ENCODE measurements at places on chromosomes 7 and 10.
A peak's percentile ranks its signal among the peaks of the same experiment; 100 is the strongest.

DNA sequence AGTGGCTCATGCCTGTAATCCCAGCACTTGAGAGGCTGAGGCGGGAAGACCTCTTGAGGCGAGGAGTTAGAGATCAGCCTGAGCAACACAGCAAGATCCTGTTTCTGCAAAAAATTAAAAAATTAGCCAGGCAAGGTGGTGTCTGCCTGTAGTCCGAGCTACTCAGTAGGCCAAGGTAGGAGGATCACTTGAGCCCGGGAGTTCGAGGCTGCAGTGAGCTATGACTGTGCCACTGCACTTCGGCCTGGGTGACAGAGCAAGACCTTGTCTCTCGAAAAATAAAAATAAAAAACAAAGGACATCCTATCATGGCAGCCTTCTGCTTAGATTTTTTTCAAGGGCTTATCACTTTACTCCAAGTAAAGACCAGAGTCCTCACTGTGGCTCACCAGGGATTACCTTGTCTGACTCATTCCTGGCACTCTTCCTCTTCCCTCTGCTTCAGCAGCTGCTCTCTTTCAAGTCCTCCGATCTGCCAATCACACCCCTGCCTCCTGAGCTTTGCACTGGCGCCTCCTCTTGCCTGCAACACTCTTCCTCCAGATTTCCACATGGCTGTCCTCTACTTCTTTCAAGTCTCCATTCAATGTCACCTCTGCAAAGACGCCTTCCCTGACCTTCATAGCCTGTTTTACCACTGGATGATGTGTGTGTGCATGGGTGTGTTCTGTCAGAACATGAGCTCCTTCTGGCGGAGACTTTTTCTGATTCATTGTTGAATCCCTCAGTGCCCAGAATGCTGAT is 7.7 kb downstream of the PRTFDC1 start:
- no peak for DNase-seq

GRCh38 chr10:28913436-28914237 is 236.3 kb downstream of the BAMBI start:
- DNase-seq, result no peak

GRCh38 chr10:79089632-79090031 is 20.9 kb downstream of the ZMIZ1 start:
- DNase-seq, result no peak

- no peak for DNase-seq
Observed at GRCh38 chr10:62182595-62182994, 86.0 kb downstream of the RTKN2 start.

DNA sequence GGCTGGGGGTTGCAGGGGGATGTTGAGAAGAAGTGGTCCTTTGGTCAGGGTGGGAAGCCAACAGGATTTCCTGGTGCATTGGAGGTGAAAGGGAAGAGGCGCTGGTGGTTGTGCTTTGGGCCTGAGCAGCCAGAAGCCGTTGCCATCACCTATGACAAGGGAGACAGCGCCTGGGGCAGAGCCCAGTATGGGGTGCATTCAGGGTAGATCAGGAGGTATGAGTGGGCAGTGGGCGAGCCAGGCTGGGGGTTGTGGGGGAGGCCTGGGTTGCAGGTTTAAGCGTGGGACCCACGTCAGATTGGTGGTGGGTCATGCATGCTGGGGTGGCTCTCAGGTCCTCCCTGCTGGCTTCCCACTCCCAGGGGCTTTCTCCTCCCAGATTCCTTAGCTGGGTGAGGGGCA is 6.3 kb upstream of the PILRB start:
- no peak for DNase-seq

DNA sequence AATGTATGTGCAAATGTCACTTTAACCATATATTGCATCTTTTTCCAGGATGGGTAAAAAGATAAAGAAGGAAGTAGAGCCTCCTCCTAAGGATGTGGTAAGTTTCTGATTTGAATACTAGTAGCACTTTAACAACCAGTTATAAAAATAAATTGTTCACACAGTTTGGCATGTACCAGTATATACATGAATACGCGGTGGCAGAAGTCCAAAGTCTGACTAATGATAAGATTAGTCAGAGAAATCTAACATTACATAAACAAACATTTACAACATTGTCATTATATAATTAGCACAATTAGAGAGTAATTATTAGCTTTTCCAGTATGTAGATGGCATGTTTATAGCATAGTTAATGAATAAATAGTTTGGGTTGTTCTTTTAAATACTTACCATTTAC is 4.1 kb downstream of the ARMC3 start:
- DNase-seq, result no peak

DNA sequence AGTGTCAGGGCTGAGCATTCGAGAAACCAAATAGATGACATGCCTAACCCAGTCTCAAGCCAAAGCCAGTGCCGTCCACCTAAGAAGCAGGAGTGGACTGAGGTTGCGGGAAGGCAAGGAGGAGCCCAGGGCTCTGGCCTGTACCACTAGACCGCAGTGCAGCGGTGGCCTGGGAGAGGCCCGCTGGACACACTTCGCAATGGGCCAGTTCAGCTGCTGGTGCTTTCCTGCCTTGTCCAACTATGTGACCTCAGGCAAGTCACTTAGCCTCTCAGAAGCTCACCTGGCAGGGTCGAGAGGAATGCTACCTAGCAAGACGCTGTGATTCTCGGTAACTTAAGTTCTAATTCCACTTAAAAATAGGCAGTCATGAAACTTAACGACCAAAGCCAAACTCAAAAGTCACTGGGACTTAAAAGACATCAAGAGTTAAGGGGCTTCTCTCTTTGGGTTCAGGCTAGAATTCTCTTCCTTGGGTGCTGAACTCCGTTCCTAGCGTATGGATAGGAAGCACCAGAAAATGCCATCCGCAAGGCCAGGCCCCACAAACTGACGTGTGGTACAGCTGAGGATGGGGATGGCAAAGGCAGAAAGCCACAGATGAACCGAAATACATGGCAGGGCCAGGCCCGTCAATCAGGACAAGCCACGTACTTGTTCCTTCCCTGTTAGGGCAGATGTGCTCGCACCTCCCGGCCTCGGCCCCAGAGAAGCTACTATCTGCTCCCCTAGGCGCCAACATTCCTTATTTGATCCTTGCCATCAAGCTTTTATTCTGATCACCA is 34.2 kb downstream of the CTBP2 start:
- DNase-seq, result no peak

DNA sequence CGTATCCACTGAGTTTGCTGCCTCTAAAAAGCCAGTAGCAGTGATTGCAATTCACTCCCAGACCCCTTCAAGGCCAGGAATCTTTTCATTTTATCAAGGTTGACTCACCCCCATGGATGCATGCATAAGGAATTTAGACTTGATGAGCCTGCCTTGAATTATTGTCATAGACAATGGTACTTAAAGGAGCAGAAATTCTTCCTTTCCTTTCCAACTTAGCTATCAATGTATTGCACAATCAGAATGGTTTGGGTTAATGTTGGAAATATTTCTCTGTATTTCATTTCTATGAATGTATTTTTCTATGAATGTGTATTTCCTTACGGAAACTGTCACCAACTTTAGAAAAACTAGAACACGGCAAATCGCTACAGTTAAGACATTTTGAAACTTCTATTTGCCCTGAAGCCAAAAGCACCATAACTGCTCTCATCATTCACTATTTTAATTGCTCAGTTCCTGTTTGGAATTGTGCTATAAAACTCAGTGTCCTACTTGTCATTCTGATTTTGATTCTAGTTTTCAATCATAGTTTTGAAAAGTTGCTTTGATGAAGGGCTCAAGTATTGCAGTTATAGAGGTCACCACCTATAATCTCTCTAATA is 355.7 kb upstream of the AKR1E2 start:
- DNase-seq, result no peak

DNA sequence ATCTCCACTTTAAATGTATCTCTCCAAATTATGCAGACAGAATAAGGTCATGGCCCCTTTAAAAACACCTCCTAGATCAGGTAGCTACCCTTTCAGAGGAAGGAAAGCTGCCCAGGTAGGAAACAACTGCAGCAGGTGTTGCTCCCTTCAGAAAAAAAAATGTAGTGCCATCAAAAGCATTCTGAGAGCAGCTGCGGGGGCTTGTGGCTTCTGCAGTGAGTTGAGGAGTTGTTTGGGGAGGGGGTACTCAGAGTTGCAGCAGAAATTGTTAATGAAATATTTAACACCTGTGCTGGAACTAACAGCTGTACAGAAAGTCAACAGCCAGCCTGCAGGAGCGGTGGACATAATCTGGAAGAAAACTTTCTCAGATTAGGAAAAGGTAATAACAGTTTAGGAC is 24.0 kb downstream of the CDHR3 start:
- no peak for DNase-seq

DNA sequence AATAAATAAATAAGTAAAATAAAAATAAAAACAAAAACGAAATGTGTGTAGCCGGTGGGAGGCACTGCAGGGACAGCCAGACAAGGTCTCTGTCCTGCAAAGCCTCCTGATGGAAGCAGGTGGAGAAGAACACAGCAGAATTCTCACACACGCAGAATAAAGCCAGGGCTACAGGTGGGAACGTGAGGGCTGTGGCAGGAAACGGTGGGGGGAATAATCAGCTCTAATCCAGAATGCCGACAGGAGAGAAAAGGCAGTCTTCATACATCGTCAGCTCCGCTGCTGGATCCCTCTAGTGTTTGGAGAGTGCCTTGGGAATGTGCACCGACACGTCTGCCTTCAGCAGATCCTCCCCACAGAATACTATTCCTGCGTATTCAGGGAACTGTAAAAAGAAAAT is 6.8 kb upstream of the SNX8 start:
- DNase-seq, result no peak

GRCh38 chr7:127551941-127552340 is 33.5 kb downstream of the GCC1 start:
- no peak for DNase-seq

- DNase-seq, result peak; percentile 65
Observed at GRCh38 chr10:93893646-93894515, at the start of gene SLC35G1. TSS of gene SLC35G1 (plus strand) at chr10:93893978. CDS start at chr10:93894034, 56 bp downstream.

- no peak for DNase-seq
Observed at GRCh38 chr10:93775356-93775755, 17.6 kb downstream of the LGI1 start.

GRCh38 chr7:13407911-13408310 is 581.6 kb downstream of the ETV1 start:
- DNase-seq, result no peak

DNA sequence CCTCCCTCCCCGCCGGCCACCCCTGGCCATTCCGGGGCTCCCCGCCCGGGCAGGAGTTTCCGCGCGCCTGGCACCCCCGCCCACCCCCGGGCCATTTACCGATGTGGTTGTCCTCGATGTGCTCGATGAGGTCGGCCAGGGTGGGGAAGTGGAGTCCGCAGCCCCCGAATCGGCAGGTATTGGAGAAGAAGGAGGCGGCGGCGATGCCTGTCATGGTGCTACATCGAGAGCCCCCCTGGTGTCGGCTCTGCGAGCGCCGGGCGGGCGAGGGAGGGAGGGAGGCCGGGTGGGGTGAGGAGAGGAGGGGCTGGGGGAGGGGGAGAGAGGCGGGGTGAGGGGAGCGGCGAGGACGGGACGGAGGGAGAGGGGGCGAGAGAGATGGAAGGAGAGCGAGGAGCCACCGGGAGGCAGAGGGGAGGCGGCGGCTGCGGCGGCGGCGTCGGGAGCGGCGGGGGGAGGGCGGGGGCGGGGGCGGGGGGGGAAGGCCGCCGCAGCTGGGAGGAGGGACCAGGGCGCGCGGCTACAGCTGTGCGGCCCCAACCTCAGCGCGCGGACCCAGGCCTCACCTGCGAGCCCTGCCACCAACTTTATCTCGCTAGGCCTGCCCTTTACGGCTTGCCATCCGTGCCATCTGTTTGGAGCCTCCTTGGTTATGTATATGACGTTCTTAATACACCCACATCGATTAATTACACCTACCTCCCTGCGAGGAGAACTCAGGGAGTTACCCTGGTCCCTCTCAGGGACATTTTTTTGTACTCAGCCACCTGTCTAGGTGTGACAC is at the start of gene JAZF1:
JAZF1 (minus strand) TSS at position 432 of the 784 bp plus-strand sequence.
- peak; percentile 19 for DNase-seq

- DNase-seq, result no peak
Observed at GRCh38 chr10:21814866-21815265, 188.7 kb downstream of the DNAJC1 start.

DNA sequence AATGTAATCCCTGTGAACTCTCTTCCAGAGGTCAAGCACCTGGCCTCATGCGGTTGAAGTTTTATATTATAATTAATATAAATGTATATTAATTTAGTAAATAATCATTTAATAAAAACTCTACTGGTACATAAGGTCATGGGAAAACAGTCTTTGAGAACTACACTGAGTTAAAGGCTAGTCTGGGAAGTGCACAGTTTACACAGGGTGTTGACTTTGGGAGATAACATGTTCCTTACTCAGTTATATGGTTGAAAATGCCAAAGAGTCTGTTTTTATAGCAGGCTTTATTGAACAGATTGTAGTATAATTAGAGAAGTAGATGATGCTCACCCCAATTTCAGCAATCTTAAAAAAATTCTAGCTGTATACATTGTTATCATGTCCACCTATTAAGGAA is 735.9 kb downstream of the GATA3 start:
- no peak for DNase-seq

All from HL-60 (cell line).